ENCODE measurements at places on chromosomes 4 and X. TPM values are rescaled to one million over a fixed set of nuclear protein-coding genes. Genes with fewer than 3 reads are reported as not detected.

C1GALT1C1 gene
- total RNA-seq = 59.3 TPM

TRIML2 gene
- not detected for total RNA-seq

PROM1 gene
- total RNA-seq = 0.13 TPM

CSAG2 gene
- not detected for total RNA-seq

F8A2 gene
- not detected for total RNA-seq

CTPS2 gene
- total RNA-seq = 8.7 TPM

APLN gene
- 15.6 TPM for total RNA-seq

CWH43 gene
- total RNA-seq = not detected

PRSS12 gene
- 16.6 TPM for total RNA-seq

CYTL1 gene
- total RNA-seq = 0.72 TPM

L1CAM gene
- 4.6 TPM for total RNA-seq

AMTN gene
- 0.13 TPM for total RNA-seq

ETDA gene
- not detected for total RNA-seq

DHX15 gene
- 114 TPM for total RNA-seq

ACTRT1 gene
- total RNA-seq = not detected

CT55 gene
- not detected for total RNA-seq

TLR10 gene
- total RNA-seq = not detected

MAGEA12 gene
- not detected for total RNA-seq
